ENCODE measurements at places on chromosomes 3 and 15.

DNA sequence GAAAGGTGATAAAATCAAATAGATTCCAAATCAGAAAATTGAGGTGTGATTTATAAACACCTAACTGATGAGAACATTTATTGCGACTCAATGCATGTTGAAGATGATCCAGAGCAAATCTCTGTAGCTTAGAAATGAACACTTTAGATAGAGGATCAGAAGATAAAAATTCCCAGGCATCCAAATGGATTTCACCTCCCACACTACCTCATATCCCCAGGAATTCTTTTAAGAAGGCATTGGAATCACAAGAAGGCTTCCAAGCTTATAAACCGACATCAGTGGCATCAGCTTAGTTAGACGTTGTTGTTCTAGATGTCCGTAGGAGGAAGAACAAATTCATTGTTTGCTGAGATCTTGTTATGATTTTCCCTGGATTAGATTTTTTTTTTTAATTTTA is 154.4 kb downstream of the EBLN2 start:
- no peak for DNase-seq

DNA sequence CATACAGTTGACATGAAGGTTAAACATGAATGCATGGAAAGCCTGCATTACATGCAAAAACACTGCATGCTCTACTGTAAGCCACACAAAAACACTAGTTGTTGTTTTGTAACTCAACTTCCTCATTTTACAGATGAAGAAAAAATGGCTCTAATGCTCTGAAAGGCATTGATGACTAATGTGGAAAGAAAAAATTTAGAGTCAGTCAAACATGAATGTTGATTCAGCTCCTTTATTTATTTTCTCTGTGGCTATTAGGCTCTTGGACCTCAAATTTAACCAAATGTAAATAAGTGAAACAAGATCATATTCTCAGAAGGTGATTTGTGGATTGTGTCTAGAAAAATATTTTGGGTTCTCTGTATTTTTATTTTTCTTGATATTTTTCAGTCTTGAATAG is 336.7 kb upstream of the ZNF717 start:
- no peak for DNase-seq

- no peak for DNase-seq
Observed at GRCh38 chr3:169305460-169305859, 358.1 kb downstream of the MECOM start.

GRCh38 chr15:41825572-41826535 is 2.0 kb upstream of the JMJD7 start:
- DNase-seq, result no peak

GRCh38 chr3:10093678-10094077 is 14.4 kb downstream of the FANCD2OS start:
- no peak for DNase-seq

GRCh38 chr3:133246119-133246518 is 153.7 kb upstream of the BFSP2 start:
- no peak for DNase-seq

GRCh38 chr3:160099834-160100233 is 111.2 kb downstream of the IL12A start:
- no peak for DNase-seq

DNA sequence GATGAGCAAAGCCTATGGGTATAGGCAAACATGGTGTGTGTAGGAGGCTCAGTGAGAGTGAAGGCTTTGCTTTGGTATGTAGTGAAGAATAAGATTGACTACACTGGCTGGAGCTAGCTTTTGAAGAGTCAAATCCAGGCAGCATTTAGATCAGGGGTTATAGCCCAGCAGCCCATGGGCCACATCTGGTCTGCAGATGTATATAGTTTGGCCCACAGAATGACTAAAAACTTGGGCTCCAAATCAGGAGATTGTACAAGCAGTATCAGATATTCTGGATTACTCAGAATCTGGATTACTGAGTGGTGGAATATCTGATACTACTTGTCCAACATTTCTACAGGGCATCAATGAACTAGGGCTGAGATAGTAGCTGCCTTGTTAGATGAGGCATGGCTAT is 92.9 kb upstream of the FGF7 start:
- no peak for DNase-seq

DNA sequence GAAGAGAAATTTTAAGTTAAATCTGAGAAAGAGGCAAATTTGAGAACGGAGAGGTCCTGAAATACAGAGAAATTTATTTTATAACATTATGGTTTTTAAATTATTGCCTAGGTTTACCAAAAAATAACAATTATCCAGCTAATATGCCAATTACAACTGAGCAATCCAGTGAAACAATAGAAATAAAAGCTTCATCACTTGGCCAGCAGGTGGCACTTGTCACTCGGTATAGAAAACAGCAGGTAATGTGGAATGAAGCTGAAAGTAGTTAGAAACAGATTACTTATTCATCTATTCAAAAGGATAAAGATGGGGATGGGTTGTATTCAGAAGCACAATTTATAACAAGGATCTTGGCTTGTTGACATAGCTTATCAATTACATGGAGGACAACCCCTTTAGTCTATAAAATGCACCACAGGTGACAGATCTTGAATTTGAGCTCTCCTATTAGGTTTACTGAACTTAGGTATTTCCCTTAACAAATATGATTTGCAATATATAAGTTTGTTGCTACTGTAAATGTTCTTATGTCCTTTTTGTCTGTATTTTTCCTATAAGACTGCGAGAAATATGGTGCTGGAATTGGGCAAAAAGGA is 70.1 kb upstream of the GUCA1C start:
- DNase-seq, result peak; percentile 11

GRCh38 chr15:40427188-40427587 is 13.6 kb upstream of the BAHD1 start:
- no peak for DNase-seq

DNA sequence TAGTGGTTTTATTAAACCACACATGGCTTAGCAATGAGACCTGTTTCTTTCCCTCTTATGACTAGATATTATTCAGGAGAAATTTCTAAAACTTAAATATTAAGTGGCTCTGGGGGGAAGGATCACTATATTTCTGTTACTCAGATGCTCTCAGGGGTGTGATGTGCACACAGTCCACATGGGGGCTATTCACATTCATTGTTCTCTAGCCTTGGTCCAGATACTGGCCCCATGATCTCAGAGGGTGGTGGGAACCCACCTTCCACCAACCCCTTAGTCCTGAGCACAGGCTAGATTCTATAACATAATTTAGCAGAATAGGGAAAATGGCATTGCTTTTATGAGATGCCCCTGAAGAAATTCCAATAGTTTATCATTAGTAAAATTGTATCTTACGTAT is 149.0 kb upstream of the ST8SIA2 start:
- DNase-seq, result no peak

- DNase-seq, result no peak
Observed at GRCh38 chr3:4765212-4765611, 214.0 kb upstream of the BHLHE40 start.

DNA sequence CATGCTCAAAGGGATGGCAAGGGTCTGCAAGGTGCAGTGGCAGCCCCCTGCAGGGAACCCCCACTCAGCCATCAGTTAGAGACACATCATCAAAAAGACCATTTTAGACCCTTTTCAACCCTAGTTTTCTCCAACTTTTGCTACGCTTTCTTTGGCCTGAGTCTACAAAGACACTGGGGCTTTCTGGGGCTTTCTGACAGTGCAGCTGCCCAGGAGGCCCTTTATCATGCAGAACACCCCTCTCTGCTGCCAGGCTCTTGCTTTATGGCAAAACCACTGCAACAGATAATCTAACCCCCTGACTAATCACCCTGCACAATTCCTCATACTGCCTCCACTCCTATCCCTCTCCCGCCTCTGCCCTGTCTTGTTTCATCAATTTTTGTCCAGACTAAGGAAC is 2.4 kb downstream of the NMNAT3 start:
- DNase-seq, result no peak

DNA sequence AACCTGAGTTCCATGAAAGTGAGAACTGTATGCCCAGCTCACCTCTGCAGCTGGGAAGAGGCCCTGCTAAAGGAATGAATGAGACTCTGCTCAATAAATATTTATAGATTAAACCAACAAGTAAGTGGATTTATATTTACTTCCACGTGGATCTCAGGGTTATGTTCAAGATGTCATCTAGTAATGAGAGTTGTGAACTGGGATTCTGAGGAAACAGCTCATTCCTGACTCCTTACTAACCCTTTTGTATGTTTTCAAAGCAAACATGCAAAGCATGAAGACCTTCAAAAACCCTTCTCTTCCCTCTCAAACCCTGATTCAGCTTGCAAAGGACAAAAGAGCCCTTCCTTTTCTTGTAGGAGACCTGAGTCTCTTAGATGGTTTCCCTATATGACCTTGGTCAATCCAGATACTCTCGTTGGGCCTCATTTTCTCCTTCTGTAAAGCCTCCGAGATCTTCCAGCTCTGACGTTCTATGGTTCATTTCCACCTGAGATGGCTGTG is 53.4 kb downstream of the LSM3 start:
- no peak for DNase-seq

DNA sequence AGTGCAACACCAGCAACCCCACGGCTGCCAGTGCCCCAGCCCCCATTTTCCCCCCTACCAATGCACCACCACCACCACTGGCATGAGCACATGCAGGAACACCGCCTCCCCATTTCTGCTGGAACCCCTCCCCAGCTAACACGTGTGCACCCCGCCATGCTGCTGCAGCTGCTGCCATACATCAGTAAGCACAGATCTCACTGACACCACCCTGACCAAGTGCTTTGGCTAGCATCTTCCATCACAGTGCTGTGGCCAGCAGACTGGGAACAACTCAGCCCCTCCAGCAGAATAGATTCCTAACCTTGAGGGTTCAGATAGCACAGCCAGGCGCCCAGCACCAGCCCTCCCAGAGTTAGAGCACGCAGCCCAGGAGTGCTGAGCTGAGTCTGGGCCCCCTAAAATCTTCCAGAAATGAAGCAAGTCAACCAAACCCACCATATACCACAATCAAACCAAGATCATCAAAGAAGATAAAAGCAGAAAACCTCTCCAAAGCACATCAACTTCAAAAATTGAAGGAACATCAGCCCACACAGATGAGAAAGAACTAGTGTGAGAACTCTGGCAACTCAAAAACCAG is 81.2 kb upstream of the CDV3 start:
- DNase-seq, result no peak

GRCh38 chr3:195065142-195065863 is 205.7 kb downstream of the XXYLT1 start:
- DNase-seq, result no peak

DNA sequence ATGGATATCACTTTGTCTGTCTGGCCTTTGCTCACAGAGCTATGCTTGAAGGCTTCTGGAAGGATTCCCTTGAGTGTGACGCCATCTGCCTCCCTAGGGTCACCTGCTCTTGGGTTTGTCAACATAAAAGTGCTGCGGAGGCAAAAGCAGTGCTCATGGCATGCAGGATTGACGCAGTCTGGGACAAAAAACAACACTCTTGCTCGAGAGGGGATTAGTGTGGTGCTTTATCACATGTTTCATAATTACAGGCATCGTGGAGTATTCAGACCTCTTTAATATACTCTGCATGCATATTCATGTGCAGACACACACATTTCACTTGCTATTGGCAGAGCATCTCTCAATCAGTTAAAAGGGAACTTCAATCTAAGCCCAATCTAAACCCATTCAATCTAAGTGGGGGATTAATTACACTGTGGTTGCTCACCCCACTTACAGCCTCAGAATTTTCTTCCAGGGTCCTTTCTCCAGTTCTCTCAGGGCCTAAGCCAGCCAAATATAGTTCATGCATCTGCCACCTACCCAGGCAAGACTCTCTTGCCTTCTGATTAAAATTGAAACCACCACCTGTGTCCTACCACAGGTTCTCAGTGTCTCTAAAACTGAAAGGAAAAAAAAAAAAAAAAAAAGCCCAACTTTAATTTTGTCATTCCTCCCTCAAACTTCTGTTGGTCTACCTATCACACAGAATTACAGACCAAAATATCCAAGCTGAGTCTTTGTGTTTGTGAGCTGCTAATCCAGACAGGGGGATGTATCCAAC is 75.6 kb downstream of the BFSP2 start:
- DNase-seq, result no peak

DNA sequence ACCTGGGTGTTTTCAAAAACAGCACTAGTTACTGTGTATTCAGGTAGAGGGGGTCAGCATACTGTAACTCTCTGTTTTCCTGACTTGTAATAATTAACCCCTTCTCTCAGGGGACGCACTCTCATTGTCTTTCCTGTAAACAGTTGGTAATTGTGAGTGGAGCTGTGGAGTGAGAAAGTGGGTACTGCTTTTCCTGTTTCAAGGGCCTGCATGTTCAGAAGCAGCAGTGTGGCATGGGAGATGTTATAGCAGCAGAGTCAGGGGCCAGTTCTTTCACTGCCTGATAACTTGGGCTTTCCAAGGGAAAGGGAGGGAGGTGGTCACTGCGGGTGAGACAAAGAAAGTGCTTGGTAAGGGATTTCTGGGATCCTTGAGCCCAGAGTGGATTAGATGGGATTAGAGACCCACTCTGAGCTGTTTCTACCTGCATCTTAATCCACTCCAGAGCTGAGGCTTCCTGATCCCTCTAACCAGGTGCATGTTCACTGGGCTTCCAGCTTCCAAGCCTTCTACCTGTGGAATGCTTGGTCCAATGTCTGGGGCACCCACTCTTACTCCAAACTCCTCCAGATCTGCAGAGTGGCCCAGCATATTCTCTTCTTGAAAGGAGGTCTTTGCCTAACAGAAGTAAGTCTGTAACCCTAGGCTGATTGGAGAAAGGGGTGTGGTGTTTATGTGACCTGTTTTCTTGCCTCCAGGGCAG is 105.2 kb downstream of the RPLP1 start:
- DNase-seq, result no peak

- no peak for DNase-seq
Observed at GRCh38 chr3:46908294-46908985, 30.9 kb downstream of the PTH1R start.

DNA sequence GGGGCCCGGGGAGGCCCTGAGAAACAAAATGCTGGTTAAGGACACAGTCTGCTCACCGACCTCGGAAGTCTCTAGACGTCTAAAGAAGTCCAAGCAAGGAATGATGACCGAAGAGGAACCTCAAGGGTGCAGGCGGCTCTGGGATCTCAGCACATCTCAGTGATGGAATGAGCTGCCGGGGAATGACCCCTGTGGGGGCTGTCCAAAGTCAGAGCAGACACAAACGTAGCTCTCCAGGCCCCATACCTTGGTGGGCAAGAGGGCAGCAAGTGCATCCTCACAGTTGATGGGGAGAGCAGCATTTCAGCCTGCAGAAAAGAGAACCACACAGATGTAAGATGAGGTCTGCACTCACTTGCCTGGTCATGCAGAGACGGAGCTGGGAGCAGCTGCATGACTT is 129.1 kb downstream of the IGF1R start:
- no peak for DNase-seq

GRCh38 chr15:58864602-58865424 is 68.7 kb downstream of the SLTM start:
- no peak for DNase-seq

GRCh38 chr3:28504976-28505375 is 156.4 kb upstream of the AZI2 start:
- no peak for DNase-seq

All from effector CD4-positive, alpha-beta T cell (primary cell).